ENCODE measurements at places on chromosomes 2 and 18.

DNA sequence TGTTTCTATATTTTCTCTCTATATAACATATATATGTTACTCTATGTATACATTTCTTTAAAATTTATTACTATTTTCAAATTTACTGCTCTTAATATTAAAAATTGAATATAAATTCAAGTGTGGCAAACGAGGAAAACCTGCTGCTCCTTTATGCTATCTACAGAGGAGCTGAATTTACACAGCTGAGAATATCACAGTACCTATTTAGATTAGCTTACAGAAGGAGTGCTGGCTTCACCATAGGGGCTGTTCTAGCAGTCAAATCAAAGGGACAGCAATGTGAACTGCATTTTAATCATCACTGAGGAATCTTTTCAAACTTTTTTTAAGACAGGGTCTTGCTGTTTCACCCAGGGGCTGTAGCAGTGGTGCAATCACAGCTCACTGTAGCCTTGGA lies 213.8 kb downstream of the SRBD1 start:
- no peak for DNase-seq

DNA sequence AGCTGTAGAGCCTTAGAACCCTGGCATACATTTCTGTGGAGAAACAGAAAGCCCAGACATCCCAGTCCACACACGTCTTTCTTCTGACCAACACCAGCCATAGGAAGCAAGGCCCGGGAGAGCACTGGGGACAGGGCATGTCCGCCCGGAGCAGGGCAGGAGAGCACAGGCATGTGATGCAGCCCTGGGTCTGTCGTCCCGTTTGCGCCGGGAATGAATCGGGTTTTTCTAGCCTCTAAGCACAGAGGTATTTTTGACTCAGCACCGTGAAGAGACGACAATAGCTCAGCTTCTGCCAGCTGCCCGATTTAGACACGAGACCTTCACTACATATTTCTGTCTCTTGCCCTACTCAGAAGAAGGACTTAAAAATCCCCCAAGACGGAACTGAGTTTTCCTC lies 7.3 kb upstream of the AMMECR1L start:
- DNase-seq: no peak

DNA sequence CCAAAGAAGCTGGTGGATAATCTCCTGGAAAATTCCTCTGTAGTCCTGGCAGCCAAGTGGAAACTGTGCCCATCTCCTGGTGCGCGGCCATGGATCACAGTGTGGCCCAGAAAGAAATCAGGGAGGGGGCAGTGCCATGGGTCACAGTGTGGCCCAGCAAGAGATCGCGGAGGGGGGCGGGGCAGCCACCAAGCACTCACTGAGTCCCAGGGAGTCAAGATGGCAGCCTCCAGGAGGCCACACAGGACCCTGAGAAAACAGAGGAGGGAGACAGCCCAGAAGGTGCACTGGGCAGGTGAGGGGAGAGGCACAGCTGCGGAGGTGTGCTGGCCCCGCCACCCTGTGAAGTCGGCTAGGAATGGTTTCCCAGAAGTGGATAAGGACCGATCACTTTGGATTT lies 8.1 kb upstream of the ATP6V1B1 start:
- DNase-seq: no peak

DNA sequence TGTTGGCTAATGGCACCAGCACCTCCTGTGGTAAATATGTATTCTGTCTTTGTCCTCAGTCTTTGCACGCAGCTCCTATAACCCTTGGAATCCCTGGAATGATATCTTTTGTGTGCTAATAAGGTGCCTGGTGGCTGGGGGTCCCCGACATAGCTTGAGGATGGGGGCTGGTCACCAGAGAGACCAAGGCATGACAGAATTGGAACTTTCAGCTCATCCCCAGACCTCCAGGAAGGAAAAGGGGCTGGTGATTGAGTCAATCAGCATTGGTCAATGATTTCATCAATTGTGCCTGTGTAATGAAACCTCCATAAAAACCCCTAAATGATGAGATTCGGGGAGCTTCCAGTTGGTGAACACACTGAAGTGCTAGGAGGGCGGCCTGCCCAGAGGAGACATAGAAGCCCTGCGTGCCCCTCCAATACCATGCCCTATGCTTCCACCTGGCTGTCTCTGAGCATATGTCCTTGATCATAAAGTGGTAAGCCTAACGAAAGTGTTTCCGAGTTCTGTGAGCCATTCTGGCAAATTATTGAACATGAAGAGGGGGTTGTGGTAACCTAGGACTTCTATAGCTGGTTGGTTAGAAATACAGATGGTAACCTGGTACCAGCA lies 26.6 kb upstream of the KCMF1 start:
- no peak for DNase-seq

GRCh38 chr2:161045726-161046125 lies 114.5 kb upstream of the TANK start:
- peak; percentile 95 for DNase-seq

DNA sequence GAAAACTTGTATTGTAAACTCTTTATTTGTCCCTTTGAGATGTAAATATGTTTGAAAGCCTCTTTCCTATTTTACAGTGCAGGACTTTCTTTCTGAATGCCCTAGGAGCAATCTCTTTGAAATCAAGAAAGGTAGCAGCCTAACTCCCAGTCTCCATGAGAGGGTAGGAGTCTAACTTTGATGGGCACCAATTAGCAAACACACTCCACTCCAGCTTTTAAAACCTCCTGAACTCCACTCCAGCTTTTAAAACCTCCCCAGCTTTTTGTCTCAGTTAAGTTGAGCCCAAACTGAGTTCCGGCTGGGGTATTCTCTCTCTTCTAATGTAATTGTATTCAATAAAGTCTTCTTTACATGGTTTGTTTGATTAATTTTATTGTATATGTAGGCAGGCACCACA lies 493.7 kb upstream of the CDH7 start:
- DNase-seq: no peak

DNA sequence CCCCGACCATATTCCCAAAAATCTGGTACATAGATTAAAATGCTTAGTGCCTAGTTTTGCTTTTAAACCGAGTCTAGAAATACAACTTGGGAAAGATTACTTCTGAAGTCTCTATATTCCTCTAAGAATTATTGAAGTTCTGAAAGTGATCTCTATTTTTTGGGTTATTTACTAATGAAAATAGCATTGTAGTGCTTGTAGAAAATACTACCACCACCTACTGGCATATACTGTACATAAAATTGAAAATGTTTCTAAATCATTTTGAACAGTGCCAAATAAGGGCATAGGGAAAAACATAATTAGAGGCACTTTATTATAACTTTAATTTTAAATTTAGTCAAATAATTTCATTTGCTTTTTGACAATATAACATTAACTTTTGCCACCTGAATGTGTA lies 1399.6 kb upstream of the ZEB2 start:
- peak; percentile 21 for DNase-seq

GRCh38 chr18:51588616-51589015 lies 391.1 kb upstream of the MEX3C start:
- DNase-seq: no peak

- DNase-seq: no peak
These were observed 150.2 kb upstream of the MSH6 start for GRCh38 chr2:47632754-47633153.

DNA sequence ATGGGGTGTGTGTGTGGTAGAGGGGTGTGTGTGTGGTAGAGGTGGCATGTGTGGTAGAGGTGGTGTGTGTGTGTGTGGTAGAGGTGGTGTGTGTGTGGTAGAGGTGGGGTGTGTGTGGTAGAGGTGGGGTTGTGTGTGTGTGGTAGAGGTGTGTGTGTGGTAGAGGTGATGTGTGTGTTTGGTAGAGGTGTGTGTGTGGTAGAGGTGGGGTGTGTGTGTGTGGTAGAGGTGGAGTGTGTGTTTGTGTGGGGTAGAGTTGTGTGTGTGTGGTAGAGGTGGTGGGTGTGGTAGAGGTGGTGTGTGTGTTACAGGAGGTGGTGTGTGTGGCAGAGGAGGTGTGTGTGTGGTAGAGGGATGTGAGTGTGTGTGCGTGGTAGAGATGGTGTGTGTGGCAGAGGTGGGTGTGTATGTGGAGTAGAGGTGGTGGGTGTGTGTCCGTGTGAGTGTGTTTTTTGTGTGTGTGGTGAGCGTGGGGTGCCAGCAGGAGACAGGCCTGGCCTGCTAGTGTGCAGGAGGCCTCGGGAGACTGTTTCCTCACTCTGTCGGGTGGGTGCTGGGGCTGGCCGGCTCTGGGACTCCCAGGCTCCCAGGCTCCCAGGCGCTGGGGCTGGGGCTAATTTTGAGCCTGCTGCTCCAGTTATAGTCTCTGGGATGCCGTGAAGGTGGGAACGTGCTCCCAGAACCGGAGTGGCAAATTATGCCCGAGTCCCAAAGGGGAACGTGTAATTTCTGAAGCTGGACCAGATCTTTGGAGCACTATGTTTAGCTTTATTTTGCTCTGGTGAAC lies 165.2 kb downstream of the DYSF start:
- peak; percentile 3 for DNase-seq

DNA sequence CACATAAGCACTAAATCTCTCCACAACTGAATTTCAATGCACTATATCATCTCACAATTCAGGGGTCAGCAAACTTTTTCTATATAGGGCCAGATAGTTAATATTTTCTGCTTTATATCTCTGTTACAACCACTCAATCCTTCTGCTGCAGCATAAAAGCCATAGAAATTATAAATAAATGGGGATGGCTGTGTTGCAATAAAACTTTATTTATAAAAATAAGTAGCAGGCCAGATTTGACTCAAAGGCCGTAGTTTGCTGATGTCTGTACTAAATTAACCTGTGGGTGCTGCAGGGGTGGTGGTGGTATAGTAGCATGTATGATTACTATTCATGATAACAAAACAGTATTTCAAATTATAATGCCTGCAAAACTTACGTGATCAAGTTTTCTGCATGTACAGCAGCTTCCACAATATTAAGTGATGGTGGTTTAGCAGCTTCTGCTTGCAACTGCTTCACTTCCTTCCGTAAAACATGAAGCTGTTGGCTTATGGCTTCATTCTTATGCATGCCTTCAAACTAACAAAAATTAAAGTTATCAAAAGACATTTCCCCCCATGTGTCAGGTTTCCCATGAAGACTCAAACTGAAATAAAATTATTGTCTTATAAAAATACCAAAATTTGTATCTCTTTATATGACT lies 64.1 kb downstream of the SIGLEC15 start:
- DNase-seq: no peak

DNA sequence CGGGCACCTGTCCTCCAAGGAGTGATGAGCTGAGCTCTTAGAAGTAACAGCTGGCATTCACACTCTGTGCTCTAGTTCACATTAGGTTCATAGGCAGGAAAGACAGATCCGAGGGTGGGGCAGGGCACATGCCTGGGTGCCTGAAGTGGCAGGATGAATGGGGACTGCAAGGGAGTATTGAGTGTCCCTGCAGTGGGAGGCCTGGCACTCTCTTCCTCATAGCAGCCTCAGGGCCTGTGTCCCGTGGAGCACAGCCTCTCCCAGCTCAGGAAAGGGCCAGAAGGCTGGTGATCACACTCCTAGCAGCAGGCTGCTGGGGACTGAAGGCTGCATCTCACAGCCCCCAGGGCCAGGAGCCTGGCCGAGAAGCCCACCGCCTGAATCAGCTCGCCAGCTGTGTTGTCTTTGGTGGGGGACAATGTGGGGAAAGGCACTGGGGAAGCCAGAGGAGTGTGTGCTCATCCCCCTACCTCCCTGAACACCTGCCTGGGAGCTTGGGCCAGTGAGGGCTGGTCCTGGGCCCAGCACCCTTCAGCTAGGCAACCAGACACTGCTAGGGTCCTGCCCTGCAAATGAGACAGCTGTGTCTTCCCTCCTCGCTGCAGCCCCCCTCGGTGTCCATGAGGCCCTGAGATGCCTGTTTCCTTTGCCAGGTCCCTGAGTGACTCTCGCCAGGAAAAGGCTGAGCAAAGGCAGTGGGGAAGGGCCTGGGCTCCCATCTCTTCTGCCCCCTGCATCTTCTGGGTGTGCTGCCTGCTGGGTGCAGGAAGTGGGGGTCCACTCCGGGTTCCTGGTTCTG lies 48.2 kb upstream of the HS6ST1 start:
- no peak for DNase-seq

DNA sequence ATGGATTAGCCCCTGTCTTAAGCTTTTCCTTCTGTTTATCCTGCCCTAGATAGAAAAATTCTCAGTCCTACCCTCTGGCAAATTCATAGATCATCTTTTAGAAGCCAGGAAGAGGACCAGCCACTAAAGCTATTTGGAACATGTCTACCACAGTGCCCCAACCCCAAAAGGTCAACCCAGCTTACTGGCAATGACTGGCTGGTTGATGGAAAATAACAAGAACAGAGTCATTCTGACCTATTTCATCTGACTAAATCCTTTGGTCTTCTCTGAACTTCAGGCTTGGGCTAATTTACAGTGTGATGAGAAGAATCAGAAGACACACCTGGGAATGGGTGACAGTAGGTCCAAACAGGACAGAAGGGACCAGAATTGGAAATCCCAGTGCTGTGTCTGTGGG lies 227.3 kb upstream of the CCDC68 start:
- no peak for DNase-seq

GRCh38 chr18:8450013-8450412 lies 159.2 kb upstream of the RAB12 start:
- DNase-seq: no peak

DNA sequence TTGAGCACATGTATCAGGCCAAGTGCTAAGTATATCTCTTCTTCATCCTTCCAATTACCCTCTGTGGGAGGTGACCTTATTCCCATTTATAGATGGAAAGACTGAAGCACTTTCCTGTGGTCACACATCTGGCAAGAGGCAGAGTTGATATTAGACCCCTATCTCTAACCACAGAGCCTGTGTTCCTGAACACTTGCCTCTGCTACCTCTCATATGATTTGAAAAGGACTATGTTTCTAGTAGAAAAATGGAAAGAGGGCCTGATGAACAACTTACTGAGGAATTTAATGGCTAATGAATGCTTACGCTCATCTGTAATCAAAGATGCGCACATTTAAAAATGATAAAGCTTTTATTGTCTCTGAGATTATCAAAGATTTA lies 46.2 kb upstream of the DYNC2LI1 start:
- DNase-seq: no peak

DNA sequence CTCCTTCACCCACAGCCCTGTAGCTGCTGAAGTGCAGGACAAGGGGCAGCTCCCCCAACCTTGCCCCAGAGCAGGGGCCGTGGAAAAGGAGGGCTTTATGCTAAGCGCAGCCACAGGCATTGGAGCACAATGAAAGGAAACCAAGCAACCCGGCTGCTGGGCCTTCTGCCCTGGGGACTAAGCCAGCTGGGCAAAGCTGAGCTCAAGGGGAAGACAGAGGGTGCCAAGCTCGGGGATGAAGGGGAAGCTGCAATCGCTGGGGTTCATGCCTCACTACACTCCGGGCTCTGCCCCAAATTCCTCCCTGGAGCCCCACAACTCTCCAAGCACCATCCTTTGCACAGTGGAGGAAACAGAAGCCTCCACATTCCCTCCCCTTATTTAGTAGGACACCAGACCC lies 12.4 kb downstream of the SFXN5 start:
- no peak for DNase-seq

- DNase-seq: peak; percentile 93
These were observed 65.1 kb upstream of the CTLA4 start for GRCh38 chr2:203802342-203803052.

DNA sequence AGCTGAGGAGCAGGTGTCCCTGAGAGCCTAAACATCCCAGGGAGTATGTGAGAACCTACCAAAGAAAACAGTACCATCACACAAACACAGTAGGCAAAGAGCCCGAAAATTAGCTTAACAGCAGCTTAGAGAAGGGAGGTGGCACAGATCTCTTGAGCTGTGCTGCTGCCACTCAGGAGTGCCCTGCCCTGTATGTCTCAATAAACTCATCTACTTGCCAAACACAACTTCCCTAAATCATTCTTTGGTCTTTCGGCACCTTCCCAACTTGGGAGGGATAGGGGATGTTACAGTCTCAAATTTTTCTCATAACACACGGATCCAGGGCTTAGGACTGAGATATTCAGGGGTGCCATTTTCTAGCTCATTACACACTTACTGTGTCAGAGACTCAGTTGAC lies 45.3 kb upstream of the C1D start:
- DNase-seq: no peak

GRCh38 chr18:22109535-22109934 lies 59.9 kb upstream of the GATA6 start:
- DNase-seq: no peak

Measured in amniotic epithelial cell (primary cell).